Panc1 (cell line): ENCODE measurements at places on chromosomes 11 and 22. TPM values are rescaled to one million over a fixed set of nuclear protein-coding genes. Genes with fewer than 3 reads are reported as not detected.

The APBB1 gene
- 9.6 TPM for total RNA-seq

The PATE2 gene
- 0.18 TPM for total RNA-seq

The SC5D gene
- 54.3 TPM for total RNA-seq

The ACR gene
- total RNA-seq, result 0.21 TPM

The FZD4 gene
- 11.1 TPM for total RNA-seq

The SLC3A2 gene
- total RNA-seq, result 184 TPM

The MYO7A gene
- total RNA-seq, result 1.3 TPM

The GAL gene
- total RNA-seq, result 16.5 TPM

The TRIM49C gene
- not detected for total RNA-seq

The OR52D1 gene
- total RNA-seq, result not detected

The MPEG1 gene
- total RNA-seq, result 0.08 TPM

The MYOD1 gene
- not detected for total RNA-seq

The FAM83F gene
- 0.05 TPM for total RNA-seq

The AQP11 gene
- 2.3 TPM for total RNA-seq

The NLRP10 gene
- not detected for total RNA-seq

The TTC38 gene
- total RNA-seq, result 14.0 TPM

The ABTB2 gene
- total RNA-seq, result 22.7 TPM

The GPR83 gene
- 0.05 TPM for total RNA-seq

The CHADL gene
- total RNA-seq, result 0.33 TPM

The CHRNA10 gene
- 6.8 TPM for total RNA-seq

The CNTN5 gene
- not detected for total RNA-seq

The LRRC74B gene
- total RNA-seq, result not detected

The HTATIP2 gene
- 68.9 TPM for total RNA-seq

The MYBPC3 gene
- not detected for total RNA-seq

The OR8D4 gene
- total RNA-seq, result not detected

The OTOG gene
- total RNA-seq, result not detected

The DCDC1 gene
- not detected for total RNA-seq

The JAML gene
- total RNA-seq, result 0.39 TPM

The SCN3B gene
- 0.10 TPM for total RNA-seq

The NLRP14 gene
- 0.08 TPM for total RNA-seq

The TMEM218 gene
- 26.8 TPM for total RNA-seq

The MLC1 gene
- total RNA-seq, result not detected

The A4GALT gene
- total RNA-seq, result 6.9 TPM

The RHOD gene
- 33.5 TPM for total RNA-seq

The DMC1 gene
- 3.2 TPM for total RNA-seq

The SLC17A6 gene
- total RNA-seq, result not detected

The TRIM29 gene
- total RNA-seq, result 0.64 TPM

The TMEM191B gene
- total RNA-seq, result 3.7 TPM

The PRG3 gene
- total RNA-seq, result not detected

The FAM111B gene
- 23.6 TPM for total RNA-seq

The UBQLNL gene
- total RNA-seq, result 0.72 TPM

The TMEM258 gene
- 139 TPM for total RNA-seq
